ENCODE measurements at places on chromosomes 13 and 19.
A peak's percentile ranks its signal among the peaks of the same experiment; 100 is the strongest.

- DNase-seq: no peak
These were observed 35.0 kb downstream of the ZNF536 start for GRCh38 chr19:30407068-30407709.

- no peak for DNase-seq
These were observed 79.5 kb upstream of the KL start for GRCh38 chr13:32936716-32937115.

DNA sequence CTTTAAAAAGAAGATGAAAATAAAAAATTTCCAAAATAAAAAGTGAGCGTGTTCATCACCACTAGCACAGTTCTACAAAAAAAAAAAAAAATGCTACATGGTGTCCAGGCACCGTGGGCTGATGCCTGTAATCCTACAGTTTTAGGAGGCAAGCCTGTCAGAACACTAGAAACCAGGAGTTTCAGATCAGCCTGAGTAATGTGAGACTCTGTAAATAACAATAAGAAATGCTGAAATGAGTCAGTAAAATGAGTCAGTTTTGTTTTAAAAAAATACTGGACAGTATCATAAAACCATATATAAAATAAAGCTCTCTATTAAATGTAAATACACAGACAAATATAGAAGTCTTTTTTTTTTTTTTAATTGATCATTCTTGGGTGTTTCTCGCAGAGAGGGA is 30.0 kb downstream of the ZNF91 start:
- no peak for DNase-seq

- DNase-seq: no peak
These were observed 12.4 kb downstream of the PDE4A start for GRCh38 chr19:10432736-10433130.

DNA sequence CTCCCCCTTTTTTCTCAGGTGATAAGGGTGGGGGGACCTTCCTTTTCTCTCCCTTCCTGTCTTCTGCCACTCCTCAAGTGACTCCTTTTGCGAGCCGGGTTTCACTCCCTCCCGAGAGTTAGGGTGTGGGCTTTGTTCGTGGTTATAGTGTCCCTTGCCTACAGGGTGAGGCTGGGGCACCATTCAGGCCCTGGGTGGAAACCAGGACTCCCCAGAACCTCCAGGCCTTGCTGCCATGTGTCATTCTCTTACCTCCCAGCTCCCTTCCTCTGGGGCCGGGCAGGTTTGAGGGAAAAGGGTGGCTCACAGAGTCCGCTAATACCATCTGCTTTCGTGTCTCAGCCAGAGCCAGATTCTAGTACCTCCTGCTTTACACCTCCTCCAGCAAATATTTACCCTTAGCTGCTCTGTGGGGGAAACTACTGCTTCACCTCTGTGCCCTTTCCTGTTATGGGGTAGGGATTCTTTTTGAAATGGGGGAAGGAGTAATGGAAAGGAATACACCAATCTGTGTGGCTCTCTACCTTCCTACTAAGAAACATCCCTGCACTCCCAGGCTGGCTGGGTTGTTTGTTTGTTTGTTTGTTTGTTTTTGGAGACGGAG is 2.8 kb downstream of the ACTN4 start:
- no peak for DNase-seq

- DNase-seq: no peak
These were observed 12.9 kb downstream of the CFD start for GRCh38 chr19:872266-872951.

GRCh38 chr13:29785978-29786377 is 64.4 kb downstream of the UBL3 start:
- DNase-seq: no peak

- no peak for DNase-seq
These were observed 21.0 kb upstream of the ATP12A start for GRCh38 chr13:24659239-24659638.

DNA sequence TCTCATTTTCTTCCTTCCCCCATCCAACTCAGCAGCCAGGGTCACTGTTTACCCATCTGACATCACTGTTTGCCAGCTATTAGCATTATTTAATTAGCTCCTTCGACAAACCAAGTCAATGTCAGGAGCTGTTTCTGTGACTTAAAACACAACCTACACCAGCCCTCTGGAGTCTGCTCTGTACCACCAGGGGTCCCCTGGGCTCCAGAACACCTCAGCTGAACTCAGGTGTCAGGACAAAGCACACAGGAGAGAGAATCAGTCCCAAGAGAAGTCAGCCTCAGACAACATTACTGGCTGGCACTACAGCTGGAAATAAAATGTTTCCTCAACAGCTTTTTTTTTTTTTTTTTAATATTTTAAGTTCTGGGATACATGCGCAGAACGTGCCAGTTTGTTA is 45.1 kb downstream of the DCLK1 start:
- no peak for DNase-seq

DNA sequence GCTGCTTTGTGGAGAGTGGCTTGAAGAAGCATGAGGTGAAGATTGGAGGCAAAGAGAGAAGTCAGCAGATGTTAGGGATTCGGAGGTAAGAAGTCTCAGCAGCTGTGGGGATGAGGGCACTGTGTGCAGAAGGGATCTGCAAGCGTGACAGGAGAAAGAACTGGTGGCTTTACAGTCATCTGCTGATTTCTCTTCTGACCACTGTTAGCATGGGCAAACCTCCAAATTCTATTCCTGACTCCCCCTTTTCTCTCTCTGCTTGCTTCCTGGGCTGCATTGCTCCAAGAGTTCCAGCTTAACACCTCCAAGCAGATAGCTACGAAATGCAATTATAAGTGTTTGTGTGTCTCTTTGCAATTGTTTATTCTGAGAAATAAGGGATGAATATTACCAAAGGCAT is 159.6 kb downstream of the GGACT start:
- DNase-seq: peak; percentile 39

- DNase-seq: no peak
These were observed 1393.9 kb upstream of the MIR17HG start for GRCh38 chr13:89953581-89953980.

GRCh38 chr13:86318450-86318849 is 519.2 kb upstream of the SLITRK6 start:
- DNase-seq: no peak

GRCh38 chr13:39540929-39541605 is 61.9 kb downstream of the LHFPL6 start:
- DNase-seq: no peak

GRCh38 chr13:41488124-41488523 is 30.8 kb downstream of the RGCC start:
- no peak for DNase-seq

DNA sequence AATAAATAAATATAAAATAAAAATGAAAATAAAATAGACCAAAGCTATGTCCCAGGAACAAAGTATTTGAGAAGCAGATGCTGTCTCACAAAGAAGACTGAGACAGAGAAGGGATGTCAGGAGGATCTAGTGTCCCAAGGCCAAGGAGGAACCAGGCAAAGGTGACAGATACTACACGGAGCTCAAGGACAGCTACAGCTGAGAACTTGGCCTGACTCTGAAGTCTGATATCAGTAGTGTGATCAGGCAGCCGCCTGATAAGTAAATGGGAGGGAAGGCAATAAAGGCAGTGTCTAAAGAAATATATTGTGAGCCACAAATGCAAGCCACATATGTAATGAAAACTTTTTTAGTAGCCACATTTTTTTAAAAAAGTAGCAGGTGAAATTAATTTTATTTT is 20.4 kb upstream of the NANOS3 start:
- DNase-seq: no peak

DNA sequence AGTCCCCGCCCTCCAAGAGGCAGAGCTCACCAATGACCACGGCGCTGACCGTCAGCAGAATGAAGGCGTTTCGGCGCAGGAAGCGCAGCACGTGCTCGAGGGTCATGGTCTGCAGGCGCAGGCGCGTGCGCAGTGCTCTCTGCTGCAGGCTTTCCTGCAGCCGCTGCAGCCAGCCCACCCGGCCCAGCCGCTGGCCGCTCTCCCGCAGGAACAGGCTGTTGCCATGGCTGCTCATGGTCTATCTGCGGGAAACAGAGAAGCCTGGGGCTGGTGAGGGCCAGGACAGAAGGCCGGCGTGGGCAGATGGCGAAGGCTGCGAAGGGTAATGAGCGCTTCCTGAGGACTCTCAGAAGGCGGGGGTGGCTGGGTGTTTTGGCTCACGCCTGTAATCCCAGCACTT is 7.0 kb downstream of the SLC1A6 start:
- DNase-seq: no peak

GRCh38 chr13:102462570-102462969 is 60.7 kb upstream of the FGF14 start:
- DNase-seq: no peak

- no peak for DNase-seq
These were observed 139.8 kb upstream of the SOX1 start for GRCh38 chr13:111927181-111927540.

- DNase-seq: peak; percentile 55
These were observed 509 bp downstream of the TPP2 start for GRCh38 chr13:102597029-102597961.

DNA sequence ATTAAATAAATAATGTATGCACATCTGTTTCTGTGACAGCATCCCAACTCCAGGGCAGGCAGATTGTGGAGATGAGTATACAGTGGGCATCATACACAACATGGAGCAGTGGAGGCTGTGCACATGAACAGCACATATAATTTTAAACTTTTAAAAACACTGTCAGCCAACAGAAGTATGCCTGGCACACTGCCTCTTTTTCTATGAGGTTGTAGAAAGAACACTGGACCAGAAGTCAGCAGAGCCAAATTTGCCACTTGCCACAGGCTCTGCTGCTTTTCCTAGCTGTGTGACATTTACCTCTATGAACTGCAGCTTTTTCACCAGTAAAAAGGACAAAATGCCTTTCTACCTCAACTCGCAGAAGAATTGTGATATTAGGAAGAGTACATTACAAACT is 118.7 kb downstream of the FRY start:
- DNase-seq: no peak

GRCh38 chr19:49801401-49801888 is 11.6 kb downstream of the FUZ start:
- no peak for DNase-seq

DNA sequence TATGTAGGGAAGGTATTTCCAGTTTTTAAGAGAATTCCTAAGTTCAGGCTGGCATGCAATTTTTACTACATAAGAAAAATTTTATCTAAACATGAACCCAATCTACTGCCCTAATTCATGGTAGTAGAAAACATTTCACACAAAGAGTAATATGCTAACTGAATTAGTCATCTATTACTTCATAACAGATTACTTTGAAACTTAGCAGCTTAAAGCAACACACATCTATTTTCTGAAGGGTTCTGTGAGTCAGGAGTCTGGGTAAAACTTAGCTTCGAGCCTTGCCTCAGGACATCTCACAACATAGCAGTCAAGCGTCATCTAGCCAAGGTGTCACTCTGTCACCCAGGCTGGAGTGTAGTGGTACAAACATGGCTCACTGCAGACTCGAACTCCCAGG is 537.5 kb downstream of the DCT start:
- no peak for DNase-seq

GRCh38 chr19:1858412-1859081 is 4.8 kb downstream of the KLF16 start:
- DNase-seq: no peak

GRCh38 chr13:97757807-97758206 is 195.7 kb upstream of the IPO5 start:
- DNase-seq: no peak

- DNase-seq: no peak
These were observed 15.9 kb upstream of the RANBP3 start for GRCh38 chr19:5993648-5994358.

DNA sequence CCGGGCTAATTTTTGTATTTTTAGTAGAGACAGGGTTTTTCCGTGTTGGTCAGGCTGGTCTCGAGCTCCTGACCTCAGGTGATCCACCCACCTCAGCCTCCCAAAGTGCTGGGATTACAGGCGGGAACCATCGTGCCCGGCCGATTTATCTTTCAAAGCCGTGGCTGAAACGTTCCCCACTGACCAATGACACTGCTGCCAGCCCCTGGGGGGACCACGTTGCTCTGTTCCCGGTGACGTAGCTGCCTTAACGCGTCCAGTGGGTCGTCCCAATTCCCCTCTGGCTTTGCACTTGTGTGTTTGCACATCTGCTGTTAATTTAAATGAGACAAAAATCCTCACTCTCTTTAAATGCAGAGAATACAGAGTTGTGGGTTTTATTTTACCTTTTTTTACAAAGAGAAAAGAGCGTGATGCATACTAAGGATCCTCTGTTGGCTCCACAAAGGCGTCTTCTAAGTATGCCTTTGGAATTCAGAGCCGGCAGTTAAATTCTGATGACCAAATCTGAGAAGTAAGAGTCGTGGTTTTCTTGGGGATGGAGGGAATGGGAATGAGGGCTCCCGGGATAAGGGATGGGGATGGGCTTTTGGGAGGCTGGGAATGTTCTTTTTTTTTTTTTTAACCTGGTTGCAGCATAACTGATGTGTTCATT is 18.6 kb upstream of the LMTK3 start:
- no peak for DNase-seq

GRCh38 chr19:49952479-49952836 is 8.5 kb downstream of the SIGLEC11 start:
- DNase-seq: no peak

GRCh38 chr19:52307275-52307674 is 10.3 kb downstream of the ZNF480 start:
- peak; percentile 8 for DNase-seq

GRCh38 chr13:34546344-34547250 is 395.5 kb upstream of the NBEA start:
- no peak for DNase-seq

DNA sequence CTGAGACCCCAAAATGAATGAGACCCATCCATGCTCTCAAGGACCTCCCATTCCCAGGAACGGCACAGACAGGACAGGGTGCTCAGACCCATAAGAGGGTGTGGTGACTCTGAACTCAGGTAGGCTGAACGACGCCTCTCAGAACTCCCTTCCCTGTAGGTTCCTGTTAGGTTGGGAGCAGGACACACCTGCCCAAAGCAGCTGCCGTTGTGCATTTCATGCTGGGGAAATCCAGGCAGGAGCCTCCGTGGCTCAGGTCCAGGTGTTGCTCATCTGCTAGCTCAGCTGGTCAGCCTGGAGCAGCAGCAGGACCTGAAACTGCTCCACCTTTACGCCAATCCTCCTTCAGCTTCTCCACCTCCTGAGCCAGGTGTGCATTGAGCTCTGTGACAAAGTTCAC is 19.1 kb upstream of the TEX101 start:
- no peak for DNase-seq

DNA sequence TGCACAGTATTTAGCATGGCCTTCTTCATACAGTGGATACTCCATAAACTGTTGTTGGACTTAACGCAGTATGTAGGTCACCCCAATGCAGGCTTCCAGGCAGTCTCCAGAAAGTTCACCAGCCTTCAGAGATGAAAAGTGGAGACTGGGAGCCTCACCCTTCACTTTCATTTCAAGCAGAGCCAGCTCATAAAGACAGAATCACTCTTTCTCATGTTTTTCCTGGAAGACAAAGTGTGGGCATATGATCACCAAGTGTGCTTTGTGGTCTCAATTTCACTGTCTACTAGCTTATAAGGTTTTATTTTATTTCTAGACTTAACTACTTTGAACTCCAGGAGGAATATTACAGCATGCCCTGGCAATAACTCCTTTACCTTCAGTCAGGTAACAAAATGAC is 26.3 kb upstream of the TNFSF11 start:
- DNase-seq: no peak

- no peak for DNase-seq
These were observed 940.4 kb upstream of the SLC10A2 start for GRCh38 chr13:104006625-104007075.

- DNase-seq: no peak
These were observed 152.8 kb downstream of the LHFPL6 start for GRCh38 chr13:39450176-39450575.
